ENCODE measurements at places on chromosomes 7 and 10.

DNA sequence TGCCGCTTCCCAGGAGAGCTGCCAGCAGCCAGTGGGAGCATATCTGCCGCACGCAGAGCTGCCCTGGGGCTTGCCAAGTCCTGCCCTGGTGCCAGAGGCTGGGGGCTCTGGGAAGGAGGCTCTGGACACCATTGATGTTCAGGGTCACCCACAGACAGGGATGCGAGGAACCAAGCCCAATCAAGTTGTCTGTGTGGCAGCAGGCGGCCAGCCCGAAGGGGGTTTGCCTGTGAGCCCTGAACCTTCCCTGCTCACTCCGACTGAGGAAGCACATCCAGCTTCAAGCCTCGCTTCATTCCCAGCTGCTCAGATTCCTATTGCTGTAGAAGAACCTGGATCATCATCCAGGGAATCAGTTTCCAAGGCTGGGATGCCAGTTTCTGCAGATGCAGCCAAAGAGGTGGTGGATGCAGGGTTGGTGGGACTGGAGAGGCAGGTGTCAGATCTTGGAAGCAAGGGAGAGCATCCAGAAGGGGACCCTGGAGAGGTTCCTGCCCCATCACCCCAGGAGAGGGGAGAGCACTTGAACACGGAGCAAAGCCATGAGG, 94.6 kb downstream of the TACC2 start:
- no peak for DNase-seq

GRCh38 chr10:28127881-28128280, 129.0 kb upstream of the ODAD2 start:
- DNase-seq, result no peak

- DNase-seq, result no peak
Observed at GRCh38 chr7:131489196-131489595, 67.2 kb downstream of the PODXL start.

DNA sequence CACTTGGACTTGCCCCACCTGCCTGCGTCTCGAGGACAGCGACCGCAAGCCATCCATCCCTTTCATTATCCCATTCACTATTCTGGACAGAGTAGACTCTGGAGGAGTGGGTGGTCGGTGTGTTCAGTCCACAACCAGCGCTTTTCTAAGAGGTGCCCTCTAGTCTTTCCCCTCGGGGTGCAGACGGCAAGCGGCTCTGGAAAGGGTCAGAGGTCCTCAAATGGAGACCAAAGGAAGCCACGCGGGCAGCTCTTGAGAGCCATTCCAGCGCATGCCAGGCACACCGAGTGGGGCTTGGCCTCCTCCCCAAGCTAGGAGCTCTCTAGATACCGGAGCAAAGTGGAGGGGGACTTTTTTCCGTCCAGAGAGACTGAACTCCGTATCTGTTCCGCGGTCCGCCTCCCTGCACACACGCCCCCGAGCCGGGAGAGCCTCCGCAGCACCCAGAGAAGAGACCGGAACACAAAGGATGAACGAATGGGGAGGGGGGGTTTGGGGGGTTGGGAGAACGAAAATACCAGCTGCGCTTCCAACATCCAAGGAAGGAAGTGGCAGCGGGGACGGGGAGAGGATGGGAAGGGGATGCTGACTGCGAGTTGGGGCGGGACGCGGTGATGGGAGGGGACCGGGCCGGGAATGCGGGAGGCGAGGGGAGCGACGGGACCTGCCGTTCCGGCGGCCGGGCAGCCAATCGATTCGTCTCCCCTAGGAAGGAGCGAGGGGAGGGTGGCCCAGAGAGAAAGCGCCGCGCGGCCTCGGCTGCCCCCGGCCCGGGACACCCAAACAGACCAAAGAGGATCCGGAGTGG, 515 bp downstream of the GSDME start:
- peak; percentile 42 for DNase-seq

GRCh38 chr7:123865517-123866117, 20.6 kb downstream of the HYAL4 start:
- DNase-seq, result peak; percentile 68

DNA sequence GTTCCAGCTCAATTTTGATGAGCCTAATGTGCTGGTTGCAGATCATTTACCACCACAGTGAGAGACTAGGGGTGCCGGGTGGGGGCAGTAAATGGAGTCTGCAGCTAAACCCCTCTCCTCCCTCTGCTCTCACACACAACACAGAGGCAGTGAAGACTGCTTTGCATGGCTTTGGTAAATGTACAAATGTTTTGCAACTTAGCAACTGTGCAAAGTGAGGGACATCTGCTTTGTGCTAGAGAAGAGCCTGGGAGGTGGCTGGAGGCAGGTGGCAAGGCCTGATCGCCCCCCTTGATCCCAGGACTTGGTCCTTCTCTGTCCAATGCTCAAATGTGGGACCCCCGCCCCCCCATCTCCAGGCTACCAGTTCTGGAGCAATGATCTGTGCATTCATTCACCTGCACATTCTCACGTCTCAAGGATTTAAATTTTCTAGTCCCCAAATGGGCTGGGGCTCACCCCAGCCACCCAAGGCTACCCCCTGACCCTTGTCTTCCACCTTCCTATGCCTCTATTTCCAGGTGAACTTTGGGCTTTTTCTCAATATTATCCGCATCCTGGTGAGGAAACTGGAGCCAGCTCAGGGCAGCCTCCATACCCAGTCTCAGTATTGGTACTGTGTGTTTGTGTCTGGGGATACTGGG, 11.6 kb downstream of the GHRHR start:
- DNase-seq, result peak; percentile 32

GRCh38 chr10:86371116-86371515, 4.5 kb upstream of the GRID1 start:
- no peak for DNase-seq

DNA sequence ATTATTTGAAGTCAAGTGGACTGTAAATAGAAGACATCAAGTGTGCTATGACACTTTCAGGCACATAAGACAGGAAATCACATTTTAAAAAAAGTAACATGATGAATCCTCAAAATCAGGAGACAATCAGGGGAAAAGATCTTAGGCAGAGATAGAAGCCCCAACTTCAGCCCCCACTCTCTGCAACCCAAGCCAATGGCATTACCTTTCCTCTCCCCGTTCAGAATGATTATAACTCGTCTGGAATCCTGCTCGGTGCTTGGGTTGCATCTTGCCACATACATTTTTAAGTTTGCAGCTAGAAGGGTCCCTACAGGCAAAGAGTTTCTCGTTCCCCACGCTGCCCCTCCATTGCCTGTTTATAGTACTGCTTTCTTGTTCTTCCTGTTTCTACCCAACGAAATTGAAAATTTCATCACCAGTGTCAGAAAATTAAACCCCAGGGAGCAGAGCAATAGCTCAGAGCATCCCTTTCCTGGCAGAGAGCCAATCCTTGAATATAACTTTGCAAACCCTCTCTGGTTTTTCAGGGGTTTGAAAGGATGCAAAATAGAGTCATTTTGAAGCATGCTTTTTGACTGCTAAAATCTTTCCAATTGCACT, 260.5 kb upstream of the AOAH start:
- no peak for DNase-seq

DNA sequence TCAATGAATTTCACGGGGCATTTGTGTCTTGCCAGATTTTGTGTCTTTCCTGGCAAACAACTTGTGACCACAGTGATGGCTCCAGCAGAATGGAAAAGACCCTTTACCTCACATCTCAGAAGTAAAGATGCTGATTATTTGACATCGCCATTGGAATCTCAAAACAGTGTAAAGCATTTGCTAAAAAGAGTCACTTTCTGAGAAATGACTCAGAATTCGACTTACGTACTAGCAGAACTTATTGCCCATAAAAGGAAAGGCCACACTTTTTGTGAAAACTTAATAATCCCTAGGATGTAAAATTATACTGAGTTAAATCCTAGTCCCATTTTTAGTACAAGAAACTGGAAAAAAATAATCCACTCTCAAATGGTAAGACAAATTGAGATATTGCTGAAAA, 35.9 kb upstream of the PRKCQ start:
- DNase-seq, result no peak

- DNase-seq, result no peak
Observed at GRCh38 chr10:71337219-71337701, 18.2 kb downstream of the SLC29A3 start.

GRCh38 chr7:118918556-118918955, 694.1 kb downstream of the ANKRD7 start:
- no peak for DNase-seq

GRCh38 chr7:131844369-131844768, 287.9 kb upstream of the PODXL start:
- DNase-seq, result no peak

DNA sequence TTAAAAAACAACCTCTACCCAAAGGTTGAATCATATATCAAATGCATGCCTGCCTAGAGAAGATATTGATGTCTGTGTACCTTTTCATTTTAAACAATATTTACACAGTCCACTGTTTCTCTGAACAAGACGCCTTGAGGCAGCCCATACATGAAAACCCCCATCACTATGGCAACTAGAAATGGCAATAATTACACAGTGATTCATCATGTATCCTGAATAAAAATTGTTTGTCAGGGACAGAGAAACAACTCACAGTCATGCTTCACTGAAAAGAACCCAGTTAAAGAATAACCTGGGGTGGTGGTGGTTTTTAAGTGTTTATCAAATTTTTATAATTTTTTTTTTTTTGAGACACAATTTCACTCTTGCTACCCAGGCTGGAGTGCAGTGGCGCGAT, 19.7 kb downstream of the DNAJC12 start:
- no peak for DNase-seq

DNA sequence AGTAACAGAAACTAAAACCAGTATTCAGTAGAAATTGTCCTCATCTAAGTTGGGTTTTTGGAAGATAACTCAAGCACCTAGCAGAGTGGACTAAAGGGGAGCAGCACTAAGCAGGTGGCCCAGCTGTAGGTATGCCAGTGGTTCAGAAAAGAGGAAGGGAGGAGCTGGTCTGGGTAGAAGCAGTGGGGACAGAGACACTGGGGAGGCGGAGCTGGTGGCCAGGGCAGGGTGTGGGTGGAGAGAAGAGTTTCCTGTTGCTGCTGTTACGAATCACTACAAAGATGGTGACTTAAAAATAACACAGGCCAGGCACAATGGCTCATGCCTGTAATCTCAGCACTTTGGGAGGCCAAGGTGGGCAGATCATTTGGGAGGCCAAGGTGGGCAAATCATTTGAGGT, 136.2 kb downstream of the WDR11 start:
- DNase-seq, result peak; percentile 31

DNA sequence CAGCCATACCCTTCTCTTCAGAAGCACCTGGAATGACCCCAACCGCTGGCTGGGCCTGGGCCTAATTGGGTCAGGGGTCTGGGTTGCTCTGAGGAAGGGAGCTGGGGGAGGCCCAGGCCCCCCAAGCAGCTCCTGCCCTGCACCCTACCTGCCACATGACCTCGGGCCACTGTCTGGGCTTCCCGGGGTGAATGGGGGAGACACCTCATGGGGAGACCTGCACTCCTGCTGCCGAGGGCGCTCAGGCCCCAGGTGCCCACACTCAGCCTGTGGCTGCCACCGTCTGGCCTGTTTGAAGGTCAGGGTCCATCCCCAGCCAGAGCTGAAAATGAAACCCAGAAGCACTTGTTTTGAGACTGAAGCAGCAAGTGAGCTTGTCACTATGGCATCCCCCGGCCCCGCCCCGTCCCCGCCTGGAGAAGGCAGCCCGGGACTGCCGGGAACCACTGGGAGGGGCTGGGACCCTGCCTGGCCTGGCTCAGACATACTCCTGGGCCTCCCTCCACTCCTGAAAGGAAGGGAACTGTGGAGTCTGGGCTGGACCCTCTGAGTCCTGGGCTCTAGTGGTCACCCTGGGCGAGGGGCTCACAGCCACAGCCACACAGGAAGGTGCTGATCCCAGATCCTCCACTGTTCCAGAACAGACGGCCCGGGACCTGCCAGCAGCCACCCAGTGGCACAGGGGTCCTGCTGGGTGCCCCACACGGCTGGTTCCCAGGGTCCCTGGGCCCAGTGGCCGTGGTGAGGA, 7.4 kb upstream of the MICALL2 start:
- DNase-seq, result peak; percentile 84

DNA sequence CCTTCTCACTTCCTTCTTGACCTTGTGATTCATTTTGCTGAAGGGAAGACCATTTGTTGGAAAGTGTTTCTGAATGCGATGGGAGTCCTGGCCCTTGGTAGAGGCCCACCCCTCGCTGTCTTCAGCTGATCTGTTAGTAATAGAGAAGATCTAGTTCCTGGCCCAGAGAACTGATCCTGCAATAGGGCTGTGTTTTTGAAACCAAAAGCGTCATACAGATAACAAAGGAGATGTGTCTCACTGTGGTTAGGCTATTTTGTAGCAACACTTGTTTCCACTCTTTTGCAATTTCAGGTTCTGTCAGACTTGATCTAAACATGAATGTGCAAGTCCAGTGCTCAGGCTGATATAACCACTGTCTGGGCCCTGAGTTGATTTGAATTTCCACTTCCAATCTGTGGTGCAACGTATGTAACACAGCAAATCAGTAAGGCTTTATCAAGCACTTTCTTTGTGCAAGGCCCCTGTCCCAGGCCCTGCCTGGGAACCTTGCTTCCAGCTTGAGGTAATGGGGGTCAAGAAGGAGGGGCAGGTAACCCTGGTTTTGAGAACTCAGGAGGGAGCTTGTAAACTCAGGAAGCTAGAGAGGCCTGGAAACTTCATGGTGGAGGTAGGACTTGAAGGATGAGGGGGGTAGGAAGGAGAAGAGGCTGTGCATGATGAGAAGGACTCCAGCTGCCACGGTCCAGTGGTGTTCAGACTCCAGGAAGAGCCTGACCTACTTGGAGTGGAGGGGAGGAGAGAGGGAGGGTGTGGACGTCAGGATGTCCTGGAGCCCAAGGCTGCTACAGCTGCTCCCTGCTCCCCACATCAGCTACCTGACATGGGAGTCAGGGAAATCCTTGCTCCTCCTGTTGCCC, 42.2 kb upstream of the SRGN start:
- DNase-seq, result no peak

DNA sequence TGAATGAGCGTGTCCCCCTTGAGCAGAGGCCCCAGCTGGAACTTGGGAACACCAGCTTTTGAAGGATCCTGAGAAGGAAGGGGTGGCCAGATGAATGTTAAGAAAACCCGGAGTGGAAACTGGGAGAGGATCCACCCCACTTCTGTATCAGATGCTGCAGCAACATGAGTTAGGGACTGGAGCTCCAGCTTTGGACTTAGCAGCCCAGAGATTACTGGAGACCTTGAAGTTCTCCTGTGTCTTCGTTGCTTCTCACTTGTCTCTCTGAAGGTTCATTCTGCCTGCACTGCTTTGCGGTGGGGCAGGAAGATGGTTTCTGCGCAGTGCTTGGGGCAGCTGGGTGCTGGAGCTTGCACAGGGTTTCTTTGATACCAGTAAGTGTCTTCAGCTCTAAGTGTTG, 9.3 kb downstream of the TMEM248 start:
- no peak for DNase-seq

- DNase-seq, result no peak
Observed at GRCh38 chr10:29372920-29373319, 84.0 kb downstream of the LYZL1 start.

Data from ureter (tissue), 1 donor.